Caco-2 (cell line): ENCODE measurements at places on chromosomes 1 and 21. TPM values are rescaled to one million over a fixed set of nuclear protein-coding genes. Genes with fewer than 3 reads are reported as not detected.

DNA sequence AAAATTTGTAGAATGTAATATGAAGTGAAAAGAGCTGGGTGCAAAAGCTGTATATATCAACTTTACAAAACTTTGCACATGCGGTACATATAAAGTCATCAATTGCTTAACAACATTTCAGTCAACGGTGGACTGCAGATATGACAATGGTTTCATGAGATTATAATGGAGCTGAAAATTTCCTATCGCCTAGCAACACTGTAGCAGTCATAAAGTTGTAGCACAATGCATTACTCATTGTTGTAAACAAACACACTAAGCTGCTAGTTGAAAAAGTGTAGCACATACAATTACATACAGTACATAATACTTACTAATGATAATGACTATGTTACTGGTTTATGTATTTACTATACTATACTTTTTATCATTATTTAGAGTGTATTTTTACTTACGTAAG, 64.0 kb downstream of the RGS7 start:
- H3K4me3 ChIP-seq: no peak overlapping the region
- no peak for DNase-seq
- no peaks in the 10 kb centered on the region for H3K36me3 ChIP-seq
- H3K4me1 ChIP-seq: no peaks in the 10 kb centered on the region
- H3K27ac ChIP-seq: no peak overlapping the region

Gene ADCY10
- 1.3 and 1.7 TPM in 2 replicates for total RNA-seq

DNA sequence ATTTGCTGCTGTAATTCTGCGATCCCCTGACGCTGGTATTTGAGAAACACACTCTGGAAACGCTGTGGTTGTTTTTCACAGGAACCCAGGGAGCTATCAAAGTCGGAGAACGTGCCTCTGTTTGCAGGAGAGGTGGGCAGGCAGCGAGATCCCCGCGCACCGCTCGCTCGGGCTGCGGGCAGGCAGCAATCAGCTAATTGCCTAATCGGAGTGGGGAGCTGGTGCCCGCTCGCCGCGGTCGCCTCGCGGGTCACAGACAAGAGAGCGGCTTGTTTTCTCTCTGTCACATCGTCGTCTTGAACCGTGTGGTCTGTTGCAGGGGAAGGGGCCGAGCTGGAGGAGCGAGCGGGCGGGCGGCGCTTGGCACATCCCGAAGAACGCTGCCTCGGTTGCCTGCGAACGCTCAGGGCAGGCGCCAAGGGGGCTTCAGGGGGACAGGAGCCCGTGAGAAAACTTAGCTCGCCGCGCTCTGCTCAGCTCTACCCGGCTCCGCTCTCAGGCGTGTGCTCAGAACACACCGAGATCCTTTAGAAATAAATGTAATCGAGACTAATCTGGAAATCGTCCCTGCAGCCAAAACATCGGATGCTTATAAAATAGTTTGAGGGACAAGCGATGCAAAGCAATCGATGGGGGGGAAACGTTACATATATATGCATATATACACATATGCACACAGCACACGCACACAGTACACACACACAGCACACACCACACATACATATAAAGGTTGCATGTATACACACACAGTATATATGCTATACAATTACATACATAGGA, 93.6 kb upstream of the SMYD2 start:
- no peaks in the 10 kb centered on the region for H3K36me3 ChIP-seq
- peak overlapping the region; percentile 49 for H3K4me3 ChIP-seq
- H3K27ac ChIP-seq: no peak overlapping the region
- peaks cover 19% of the 10 kb centered on the region for H3K4me1 ChIP-seq
- no peaks in the 10 kb centered on the region; the same call in 1 of the 2 replicates for H3K27me3 ChIP-seq
- DNase-seq: peak; percentile 31

Gene DISC1
- total RNA-seq: 13.5 TPM in 2 replicates

Gene ACTN2
- total RNA-seq: not detected in 2 replicates

Gene FCAMR
- 0.18 TPM in 1 of 2 replicates, not detected in the other for total RNA-seq

GRCh38 chr1:174032671-174033222, 10.6 kb upstream of the RC3H1 start:
- H3K4me3 ChIP-seq: no peak overlapping the region
- no peaks in the 10 kb centered on the region for H3K27me3 ChIP-seq
- H3K27ac ChIP-seq: no peak overlapping the region
- DNase-seq: no peak
- no peaks in the 10 kb centered on the region for H3K36me3 ChIP-seq

GRCh38 chr1:25030674-25031589, 100.9 kb upstream of the RUNX3 start:
- no peak overlapping the region for H3K27ac ChIP-seq
- H3K36me3 ChIP-seq: no peaks in the 10 kb centered on the region
- no peaks in the 10 kb centered on the region for H3K27me3 ChIP-seq
- no peaks in the 10 kb centered on the region for H3K4me1 ChIP-seq
- H3K4me3 ChIP-seq: no peak overlapping the region

Gene GBP2
- 0.23 TPM in 1 of 2 replicates, not detected in the other for total RNA-seq
